Lower lobe of right lung (tissue), 2 donors: ENCODE measurements at places on chromosomes 16 and 17. TPM values are rescaled to one million over a fixed set of nuclear protein-coding genes. Genes with fewer than 3 reads are reported as not detected.

Gene CFAP97D1
- total RNA-seq, result not detected

- DNase-seq, result no peak
Observed at GRCh38 chr17:60167065-60167741, 17.4 kb downstream of the CA4 start.

Gene MLKL
- 36.7 TPM for total RNA-seq

Gene ITGB3
- total RNA-seq, result 10.5 TPM

- DNase-seq, result no peak
Observed at GRCh38 chr16:30666681-30667080, 8.4 kb downstream of the FBRS start.

- DNase-seq, result no peak
Observed at GRCh38 chr16:87800497-87800896, 34.7 kb upstream of the KLHDC4 start.

GRCh38 chr16:57994778-57995177, 5.7 kb downstream of the ZNF319 start:
- peak; percentile 87 for DNase-seq

Gene PERCC1
- not detected for total RNA-seq

DNA sequence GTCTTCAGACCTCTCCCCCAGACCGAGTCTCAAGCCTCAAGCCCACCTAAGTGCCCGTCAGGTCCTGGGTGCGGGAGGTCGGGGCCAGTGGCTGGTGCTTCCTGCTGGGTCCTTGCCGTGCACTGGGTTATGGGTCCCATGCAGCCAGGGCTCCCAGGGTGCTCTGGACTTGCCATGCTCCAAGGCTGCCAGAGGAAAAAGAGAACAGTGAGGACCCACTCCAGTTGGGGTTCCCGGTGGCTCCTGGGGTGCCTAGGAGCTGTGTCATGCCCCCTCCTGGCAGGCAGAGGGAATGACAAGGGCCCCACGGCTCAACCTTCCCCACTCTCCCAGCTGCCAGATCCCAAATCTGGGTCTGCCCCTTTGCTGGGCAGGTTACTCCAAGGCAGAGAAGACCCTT, 3.8 kb downstream of the SNX20 start:
- peak; percentile 45 for DNase-seq

DNA sequence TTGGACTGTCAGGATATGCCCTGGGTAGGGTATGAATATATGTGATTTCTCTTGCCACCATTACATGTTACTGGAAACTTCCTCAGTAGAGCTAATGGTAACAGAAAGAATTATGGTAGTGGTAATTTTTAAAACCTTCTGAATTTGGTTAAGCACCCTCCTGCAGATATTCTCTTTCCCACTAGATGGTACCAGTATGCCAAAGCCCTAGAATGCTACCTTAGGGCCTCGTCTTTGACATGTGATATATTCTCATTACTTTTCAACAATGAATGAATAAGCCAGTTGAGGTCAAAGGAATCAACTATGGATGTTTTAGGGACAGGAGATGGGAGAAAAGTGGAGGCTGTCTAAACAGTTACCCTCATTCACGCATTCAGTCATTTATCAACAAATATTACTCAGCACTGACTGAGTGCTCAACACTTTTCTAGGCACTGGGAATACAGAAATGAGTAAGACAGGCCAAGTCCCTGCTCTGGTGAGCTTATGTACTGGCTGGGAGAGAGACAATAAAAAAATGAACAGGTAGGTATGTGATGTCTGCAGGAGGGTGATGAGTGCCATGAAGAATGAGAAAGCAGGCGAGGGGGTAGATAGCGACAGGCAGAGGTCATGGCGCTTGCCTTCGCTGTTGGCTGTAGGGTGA, 14.7 kb downstream of the CDH13 start:
- DNase-seq, result no peak

DNA sequence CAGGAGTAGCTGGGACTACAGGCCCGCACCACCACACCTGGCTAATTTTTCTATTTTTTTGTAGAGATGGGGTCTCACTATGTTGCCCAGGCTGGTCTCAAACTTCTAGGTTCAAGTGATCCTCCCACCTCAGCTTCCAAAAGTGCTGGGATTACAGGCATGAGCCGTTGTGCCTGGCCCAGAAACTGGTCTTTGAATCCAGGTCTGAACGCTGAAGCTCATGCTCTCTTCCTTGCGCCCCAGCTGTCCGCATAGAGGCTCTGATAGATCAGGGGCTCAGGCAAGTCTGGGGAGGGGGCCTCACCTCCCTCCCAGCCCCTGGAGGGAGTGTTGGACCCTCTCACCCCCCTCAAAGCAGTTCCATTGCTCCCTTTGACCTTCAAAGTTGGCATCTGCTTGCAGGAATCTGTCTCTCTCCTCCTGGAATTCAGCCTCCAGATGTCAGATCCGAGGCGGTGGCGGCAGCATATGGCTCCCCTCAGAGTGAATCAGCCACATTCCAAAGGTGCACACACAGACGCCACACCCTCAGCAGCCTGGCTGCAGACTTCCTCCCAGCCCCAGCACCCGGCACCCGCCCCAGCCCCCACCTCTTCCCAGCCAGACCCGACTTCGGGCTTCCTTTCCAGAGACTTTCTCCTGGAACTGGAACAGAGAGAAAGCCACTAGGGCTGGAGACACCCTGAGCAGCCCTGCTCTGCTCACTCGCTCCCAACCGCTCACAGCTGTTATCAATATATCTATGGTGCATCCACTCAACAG, 16.9 kb upstream of the GLIS2 start:
- peak; percentile 88 for DNase-seq

Gene CD300LB
- total RNA-seq, result 1.5 TPM

- DNase-seq, result peak; percentile 90
Observed at GRCh38 chr17:41496803-41497484, 7.2 kb upstream of the KRT36 start.

Gene FAM20A
- 38.7 TPM for total RNA-seq
